ENCODE measurements at places on chromosomes 6 and 20. TPM values are rescaled to one million over a fixed set of nuclear protein-coding genes. Genes with fewer than 3 reads are reported as not detected.

GRCh38 chr20:62225820-62226635 lies 6.0 kb upstream of the HRH3 start:
- no peak for DNase-seq

- DNase-seq, result no peak
Measured at GRCh38 chr6:79077715-79078074, 359 bp downstream of the PHIP start.

- DNase-seq, result no peak
Measured at GRCh38 chr6:112296122-112296521, 41.8 kb upstream of the LAMA4 start.

DNA sequence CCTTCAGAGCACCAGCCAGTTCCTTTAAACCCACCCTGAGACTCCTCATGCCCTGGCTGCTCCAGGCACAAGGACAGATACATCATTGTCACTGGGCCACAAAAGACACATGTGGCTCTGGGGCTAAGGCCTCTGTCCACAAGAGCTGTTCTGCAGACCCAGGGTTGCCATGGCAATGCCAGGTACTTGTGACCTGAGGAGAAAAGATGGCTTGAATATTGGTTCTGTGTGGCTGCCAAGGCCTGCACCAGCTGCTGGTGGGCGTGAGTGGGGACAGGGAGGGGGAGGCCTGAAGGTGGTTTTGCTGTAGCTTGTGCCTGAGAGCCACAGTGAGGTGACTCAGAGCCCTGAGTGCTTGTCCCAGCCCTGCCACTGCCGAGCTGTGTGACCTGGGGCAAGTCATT lies 31.8 kb downstream of the SAYSD1 start:
- no peak for DNase-seq

- no peak for DNase-seq
Measured at GRCh38 chr6:116126032-116126431, at the start of gene COL10A1. Gene COL10A1 (minus strand): TSS chr6:116126132. CDS start chr6:116125492, 640 bp downstream.

- no peak for DNase-seq
Measured at GRCh38 chr6:28583463-28583862, 57.8 kb downstream of the GPX5 start.

GRCh38 chr20:34940081-34940481 lies 15.5 kb downstream of the GSS start:
- DNase-seq, result no peak

DNA sequence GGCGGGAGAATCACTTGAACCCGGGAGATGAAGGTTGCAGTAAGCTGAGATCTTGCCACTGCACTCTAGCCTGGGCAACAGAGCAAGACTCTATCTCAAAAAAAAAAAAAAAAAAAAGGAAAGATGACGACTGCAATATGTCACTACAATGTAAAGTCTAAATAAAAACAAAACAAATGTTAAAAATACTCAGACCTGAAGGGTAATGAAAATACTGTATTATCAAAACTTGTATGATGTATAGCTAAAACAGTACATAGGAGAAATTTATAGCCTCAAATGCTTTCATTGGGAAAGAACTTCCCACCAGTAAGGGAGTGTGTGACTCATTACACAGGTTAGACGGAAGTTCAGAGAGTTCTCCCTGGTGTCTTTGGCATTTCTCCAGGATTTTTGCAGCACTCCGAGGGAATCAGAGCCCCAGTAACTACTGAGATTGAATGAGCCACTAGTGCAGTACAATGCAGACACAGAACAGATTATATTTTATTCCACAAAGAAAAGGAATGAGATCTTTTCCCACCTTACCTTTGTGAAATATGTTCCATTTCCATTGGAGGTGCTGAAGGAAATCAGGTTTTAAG lies 12.5 kb upstream of the RALGAPB start:
- no peak for DNase-seq

DNA sequence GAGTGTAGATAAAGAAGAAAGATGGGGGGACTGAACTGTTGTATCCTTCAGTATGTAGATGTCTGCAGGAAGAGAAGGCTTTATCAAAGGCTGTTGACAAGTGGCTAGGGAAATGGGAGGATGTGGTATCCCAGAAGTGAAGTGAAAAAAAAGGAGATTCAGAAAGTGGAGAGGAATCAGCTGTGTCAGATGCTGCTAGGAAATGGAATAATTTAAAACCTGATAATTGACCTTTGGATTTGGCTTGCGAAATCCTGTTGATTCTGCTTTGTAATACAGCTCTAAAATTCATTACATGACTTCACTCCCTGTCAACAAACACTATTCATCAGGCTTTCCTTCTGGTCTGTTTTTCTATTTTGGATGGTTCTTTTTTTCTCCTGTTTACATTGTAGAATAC lies 41.7 kb downstream of the PHF3 start:
- DNase-seq, result peak; percentile 6

GRCh38 chr6:99138445-99138844 lies 190.7 kb upstream of the FBXL4 start:
- DNase-seq, result no peak

DNA sequence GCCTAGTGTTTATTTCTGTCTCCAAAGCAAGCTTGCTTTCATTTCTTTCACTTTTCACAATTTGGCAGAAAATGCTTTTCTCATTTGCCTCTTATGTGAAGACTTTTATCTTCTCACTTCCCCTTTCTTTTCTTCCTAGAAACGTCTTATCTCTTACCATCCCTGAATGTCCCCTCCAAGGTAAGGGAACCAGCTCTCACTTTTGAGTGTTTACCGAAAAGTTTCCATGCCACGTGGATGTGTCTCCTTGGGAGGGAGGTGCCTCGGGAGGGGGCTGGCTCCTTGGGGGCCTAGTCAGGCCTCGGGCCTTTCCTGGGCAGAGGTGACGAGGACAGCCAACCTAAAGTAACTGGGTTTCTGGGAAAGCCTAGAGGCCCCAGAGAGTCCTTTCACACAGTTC lies 127.4 kb downstream of the CD24 start:
- no peak for DNase-seq

- DNase-seq, result no peak
Measured at GRCh38 chr6:81950877-81951276, 198.4 kb upstream of the TENT5A start.

- no peak for DNase-seq
Measured at GRCh38 chr6:111429571-111429970, 53.4 kb downstream of the REV3L start.

DNA sequence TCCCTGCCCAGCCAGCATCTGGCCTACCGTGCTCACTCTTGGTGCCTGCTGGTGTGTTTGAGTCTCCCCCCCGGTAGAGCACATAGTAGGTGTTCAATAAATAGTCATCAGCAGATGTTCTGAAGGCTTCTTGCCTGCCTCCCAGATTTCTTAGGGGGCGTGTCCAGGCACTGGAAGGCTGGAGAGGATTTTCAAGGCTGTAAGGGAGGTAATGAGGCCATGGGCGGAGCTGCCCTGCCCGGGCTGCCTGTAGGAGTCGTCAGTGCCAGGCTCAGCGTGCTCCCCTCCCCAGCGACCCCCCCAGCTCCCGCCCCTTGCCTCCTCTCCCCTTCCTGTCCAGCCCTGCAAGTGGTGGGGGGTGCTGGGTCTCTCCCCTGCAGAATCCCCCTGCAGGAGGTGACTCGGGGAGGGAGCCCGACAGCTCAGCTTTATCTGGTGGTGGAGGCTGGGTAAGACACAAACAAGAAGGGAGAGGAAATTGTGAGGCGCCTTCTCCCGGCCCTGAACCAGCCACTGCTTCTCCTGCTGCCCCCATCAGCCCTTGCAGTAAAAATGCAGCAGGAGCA lies 55.9 kb downstream of the BCAS4 start:
- DNase-seq, result no peak

- no peak for DNase-seq
Measured at GRCh38 chr6:112284603-112285002, 30.2 kb upstream of the LAMA4 start.

DNA sequence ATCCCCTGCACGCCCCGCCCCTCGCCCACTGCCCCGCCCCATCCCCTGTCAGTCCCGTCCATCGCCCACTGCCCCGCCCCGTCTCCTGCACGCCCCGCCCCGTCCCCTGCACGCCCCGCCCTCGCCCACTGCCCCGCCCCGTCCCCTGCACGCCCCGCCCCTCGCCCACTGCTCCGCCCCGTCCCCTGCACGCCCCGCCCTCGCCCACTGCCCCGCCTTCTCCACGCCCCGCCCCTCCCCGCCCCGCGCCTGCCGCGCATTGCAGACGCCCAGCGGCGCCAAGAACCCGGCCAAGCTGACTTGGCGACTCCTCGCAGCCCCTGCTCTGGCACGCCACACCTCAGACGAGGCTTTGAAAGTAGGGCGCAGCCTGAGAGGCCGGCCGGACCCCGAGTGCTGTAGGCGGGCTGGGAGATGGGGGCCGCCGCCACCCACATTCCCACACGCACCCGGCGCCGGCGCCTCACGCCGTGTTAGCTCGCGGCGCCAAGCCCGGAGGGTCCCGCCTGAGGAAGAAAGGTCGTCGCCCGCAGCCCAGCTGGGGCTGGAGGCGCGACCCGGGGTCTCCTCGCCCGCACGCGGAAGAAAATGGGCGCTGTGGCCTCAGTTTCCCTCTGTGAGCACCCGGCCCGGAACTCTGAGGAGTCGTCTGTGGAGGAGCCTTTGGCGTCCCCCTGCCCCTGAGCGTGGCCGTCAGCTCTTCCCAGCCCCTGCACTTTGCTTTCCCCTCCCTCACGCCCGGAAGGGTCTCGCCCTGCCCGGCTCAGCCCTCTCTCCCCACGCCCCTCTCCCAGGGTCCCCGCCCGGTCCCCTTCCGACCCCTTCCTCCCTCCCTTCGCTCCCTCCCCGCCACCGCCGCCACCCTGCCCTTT lies at the start of gene RAD21L1:
TSS of gene RAD21L1 (plus strand) at position 262 of the 872 bp plus-strand sequence. CDS start 2,410 bp downstream, outside the sequence.
- DNase-seq, result no peak

- DNase-seq, result no peak
Measured at GRCh38 chr6:1860756-1861348, 251.1 kb downstream of the FOXC1 start.

- DNase-seq, result no peak
Measured at GRCh38 chr6:1695546-1696462, 86.1 kb downstream of the FOXC1 start.

DNA sequence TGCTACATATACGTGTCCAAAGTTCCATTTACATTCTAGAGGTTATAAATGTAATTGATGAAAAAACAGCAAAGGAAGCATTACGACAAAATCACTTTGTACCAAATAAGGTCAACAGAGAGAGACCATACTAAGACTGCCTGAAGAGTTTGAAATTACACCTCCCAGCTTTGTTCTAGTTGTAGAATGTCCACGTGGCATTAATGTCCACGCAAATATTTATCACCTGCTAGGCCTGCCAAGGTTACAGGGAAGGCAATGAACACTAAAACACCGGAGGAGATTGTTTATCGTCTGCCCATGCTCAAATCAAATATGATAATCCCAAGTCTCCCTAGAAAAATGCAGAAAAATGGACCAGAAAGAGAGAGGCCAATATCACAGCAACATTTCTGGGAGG lies 6.2 kb downstream of the RALGAPA2 start:
- DNase-seq, result no peak

- no peak for DNase-seq
Measured at GRCh38 chr6:37488476-37488875, 11.2 kb downstream of the CCDC167 start.

GRCh38 chr6:157265635-157266034 lies 57.7 kb downstream of the TMEM242 start:
- no peak for DNase-seq

GRCh38 chr20:34834459-34834893 lies 9.0 kb upstream of the NCOA6 start:
- DNase-seq, result peak; percentile 9

DNA sequence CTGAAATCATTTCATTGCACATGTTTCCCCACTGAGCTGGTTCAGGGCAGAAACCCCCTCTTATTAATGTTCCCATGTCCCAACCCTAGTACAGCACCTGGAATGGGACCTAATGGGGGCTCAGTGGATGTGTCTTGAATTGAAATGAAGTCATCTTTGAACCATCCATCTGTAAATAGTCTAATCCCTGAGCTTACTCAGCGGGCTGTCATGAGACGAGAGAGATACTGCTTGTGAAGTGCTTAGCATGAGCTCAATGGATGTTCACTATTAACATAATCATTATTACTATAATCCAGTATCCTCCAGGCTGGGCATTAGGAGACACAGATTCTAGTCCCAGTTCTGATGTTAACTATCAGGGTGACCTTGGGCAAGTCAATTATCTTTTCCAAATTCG lies 106.6 kb upstream of the LRFN2 start:
- DNase-seq, result no peak

- DNase-seq, result no peak
Measured at GRCh38 chr6:153538491-153538890, 407.4 kb upstream of the RGS17 start.

DNA sequence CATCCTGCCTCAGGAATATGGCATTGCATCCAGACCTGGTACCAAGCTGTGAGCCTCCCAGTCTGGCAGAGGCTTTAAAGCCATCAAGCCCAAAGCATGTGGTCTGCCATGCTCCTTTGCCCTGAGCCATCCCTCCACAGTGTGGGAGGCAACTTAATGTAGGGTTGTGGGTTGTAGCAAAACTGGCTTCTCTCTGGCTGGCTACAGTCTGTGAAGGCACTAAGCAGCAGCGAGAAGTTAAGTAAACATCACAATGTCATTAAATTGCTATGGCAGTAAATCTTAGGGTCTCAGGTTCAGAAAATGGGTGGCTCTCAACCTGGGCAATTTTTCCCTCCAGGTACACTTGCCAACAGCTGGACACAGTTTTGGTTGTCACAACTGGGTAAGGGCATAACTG lies 472.9 kb downstream of the PREX1 start:
- DNase-seq, result no peak

GRCh38 chr20:11403711-11404110 lies 514.0 kb upstream of the BTBD3 start:
- DNase-seq, result peak; percentile 52

DNA sequence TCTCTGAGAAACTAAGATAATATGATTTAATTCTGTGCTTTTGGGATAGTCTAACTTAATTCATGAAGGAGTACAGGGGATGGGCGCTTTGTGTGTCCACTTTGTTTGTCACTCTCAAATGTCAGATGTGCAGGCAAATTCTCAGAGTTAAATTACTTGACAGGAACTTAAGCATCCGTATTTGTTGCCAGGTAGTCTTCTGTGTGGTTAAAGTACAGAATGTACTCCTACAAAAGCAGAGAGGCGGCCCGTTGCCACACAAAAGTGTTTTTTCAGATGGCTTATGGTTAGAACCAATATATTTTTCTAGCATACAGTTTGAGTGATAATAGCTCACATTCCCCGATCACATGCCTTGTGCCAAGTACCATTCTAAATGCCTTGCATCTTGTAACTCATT lies 234.4 kb downstream of the LAMA2 start:
- no peak for DNase-seq

The ZBTB46 gene
- 19.3 TPM for polyA plus RNA-seq

The DAAM2 gene
- polyA plus RNA-seq, result 27.2 TPM

The LGSN gene
- polyA plus RNA-seq, result 0.72 TPM

The MLIP gene
- polyA plus RNA-seq, result 0.51 TPM

The ZNF831 gene
- polyA plus RNA-seq, result 0.08 TPM

The RGS17 gene
- 1.7 TPM for polyA plus RNA-seq

The ERVFRD-1 gene
- polyA plus RNA-seq, result 0.09 TPM

The CALHM4 gene
- polyA plus RNA-seq, result 0.62 TPM

The PIGT gene
- polyA plus RNA-seq, result 91.4 TPM

The HTR1E gene
- polyA plus RNA-seq, result 0.64 TPM

The GTF3C6 gene
- polyA plus RNA-seq, result 103 TPM

The NR2E1 gene
- polyA plus RNA-seq, result not detected

The TMEM74B gene
- polyA plus RNA-seq, result 2.4 TPM

The CLPSL1 gene
- polyA plus RNA-seq, result 0.73 TPM

The NKAIN4 gene
- 42.2 TPM for polyA plus RNA-seq

The CRISP2 gene
- not detected for polyA plus RNA-seq

The TRIM15 gene
- 0.10 TPM for polyA plus RNA-seq

The HLA-A gene
- 167 TPM for polyA plus RNA-seq

All from left renal cortex interstitium (tissue), 4 donors.